ENCODE measurements at places on chromosomes 2 and 18.

GRCh38 chr2:54839461-54840255 lies 116.2 kb downstream of the EML6 start:
- DNase-seq, result no peak

DNA sequence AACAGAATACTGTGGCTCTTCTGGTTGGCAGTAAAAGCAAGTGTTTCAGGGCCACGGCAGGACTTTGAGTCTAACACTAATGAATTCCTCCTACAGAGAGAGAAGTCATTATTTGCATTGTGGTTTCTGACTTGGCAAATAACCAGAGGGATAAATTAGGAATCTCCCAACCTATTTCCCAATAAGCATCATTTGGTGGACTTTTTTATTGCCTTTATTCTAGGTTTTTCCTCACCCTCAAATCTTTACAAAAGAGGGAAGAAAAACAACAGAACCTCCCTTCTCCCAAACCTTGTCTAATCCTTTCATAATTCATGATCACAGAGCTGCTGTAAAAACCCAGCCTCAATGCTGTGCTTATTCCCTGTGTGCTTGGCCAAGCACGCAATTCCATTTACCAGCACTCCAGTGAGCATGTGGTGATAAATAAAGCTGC lies 179.7 kb downstream of the AGPS start:
- no peak for DNase-seq

- DNase-seq, result no peak
Measured at GRCh38 chr2:138620431-138620830, 118.9 kb downstream of the SPOPL start.

GRCh38 chr2:1647417-1648240 lies 96.7 kb downstream of the PXDN start:
- no peak for DNase-seq

DNA sequence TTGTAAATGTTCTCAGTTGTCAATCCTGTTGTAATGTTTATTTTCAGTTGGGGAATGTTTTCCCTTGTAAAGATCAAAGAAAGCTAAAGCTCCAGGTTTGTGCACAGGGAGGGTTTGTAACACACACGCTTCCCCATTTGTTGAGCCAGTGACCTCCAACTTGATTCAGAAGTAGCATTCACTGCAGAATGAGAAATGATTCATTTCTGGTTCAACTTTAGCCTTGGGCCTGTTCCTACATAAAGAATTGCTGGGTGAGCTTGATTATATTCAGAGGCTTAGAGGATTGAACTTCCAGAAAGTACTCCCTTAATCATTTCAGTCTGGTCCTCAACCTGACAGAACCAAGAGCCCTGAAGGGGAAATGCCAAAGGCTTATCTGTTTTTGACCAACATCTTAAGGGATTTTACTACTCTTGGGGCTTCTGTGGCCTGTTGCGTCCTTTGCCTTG lies 70.6 kb upstream of the CAVIN2 start:
- DNase-seq, result no peak

GRCh38 chr2:206556357-206556949 lies 85.8 kb upstream of the FAM237A start:
- DNase-seq, result no peak

DNA sequence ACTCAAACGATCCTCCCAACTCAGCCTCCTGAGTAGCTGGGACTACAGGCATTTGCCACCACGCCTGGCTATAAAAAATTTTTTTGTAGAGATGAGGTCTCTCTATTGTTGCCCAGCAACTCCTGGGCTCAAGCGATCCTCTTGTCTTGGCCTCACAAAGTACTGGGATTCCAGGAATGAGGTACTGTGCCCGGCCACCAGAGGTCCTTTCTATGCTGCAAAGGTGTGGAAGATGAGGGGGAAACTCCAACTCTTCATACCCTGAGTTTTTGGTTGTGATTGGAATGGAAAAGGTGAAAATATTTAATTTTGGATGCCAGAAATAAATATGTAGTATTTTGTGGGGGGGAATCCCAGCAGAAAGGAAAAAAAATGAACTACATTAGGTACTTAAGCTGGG lies 36.0 kb downstream of the MRPL33 start:
- DNase-seq, result no peak

DNA sequence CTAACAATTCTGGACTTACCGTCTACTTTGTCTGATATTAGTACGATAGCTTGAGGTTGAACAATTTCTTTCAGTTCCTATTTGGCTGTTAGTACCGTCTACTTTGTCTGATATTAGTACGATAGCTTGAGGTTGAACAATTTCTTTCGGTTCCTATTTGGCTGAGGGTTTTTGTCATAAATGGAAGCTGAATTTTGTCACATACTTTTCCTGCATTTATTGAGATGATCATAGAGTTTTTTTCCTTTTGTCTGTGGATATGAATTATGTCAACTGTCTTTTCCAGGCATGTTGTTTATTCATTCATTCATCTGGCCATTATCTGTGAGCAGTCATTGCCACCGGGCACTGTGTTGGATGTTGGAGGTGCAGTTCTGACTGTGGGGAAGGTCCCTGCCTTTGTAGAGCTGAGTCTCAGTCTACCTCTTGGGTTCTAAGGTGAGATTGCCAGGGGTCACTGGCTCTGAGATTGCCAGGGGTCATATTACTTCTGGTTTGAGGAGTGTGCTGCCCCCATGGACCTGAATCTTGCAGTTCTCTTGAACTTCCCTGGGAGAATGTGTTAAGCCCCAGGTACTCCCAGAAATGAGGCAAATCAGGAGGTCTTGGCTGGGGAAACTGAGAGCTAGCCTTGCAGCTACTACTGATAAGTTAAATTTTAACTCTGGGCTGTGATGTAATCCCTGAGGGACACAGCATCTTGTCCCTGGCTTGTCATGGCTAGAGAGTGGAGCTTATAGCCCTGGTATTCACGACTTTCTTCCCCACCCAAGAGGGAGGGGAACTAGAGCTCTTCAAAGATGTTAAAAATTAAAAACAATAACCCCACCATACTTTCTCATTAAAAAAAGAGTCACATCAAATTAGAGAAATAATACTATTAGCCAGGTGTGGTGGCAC lies 89.1 kb upstream of the MBOAT2 start:
- no peak for DNase-seq

DNA sequence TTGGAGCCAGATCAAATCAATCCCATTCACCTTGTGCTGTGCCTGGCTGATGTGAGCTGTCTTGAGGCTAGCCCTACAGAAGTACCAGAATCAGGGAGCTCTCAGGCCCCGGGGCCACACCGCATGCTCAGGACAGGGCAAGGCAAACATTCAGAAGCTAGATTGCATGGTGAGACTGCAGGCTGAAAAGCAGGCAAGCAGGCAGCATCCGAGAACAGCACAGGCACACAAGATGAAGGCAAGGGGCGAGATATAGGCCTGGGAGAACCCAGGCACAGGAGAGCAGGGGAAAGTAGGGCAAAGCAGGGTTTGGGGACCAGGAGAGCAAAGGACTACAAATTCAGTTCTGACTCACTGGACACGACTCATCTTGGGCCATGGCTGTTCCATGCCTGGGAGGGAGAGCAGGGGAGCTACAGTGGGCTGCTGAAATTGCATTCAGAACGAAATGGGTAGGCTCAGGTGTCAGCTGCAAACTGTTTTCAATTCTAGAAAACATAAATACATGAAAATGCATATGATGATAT lies 59.6 kb downstream of the GALNT14 start:
- no peak for DNase-seq

DNA sequence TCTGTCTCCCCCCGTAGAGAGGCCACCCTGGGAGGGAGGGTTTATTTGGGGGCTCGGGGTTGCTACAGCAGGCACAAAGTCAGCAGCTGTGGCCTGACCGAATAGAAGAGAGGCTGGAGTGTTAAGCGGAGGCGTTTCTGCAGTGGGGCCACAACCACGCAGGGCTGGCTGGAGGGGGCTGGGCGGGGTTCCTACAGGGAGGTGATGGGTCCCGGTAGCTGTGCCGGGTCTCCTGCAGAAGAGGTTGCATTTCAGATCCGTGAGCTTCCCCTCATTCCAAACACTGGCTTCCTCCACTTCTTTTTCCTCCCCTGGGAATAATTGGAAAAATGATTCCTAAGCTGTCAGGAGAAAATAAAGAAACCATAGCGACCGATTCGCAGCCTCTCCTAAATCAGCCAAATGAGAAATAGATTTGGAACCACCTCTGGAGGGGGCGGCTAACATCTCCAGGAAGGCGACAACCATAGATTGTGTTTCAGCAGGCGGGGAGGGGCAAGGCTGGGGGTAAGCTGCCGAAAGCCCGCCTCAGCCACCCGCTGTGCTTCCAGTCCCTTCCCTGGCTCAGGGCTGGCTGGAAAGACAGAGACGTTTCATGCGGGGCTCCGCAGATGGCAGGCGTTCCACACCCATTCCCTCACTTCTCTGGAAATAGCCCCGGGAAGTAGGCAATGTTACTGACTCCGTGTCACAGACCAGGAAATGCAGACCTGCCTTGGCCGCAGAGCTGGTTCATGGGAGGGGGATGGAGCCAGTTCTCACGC lies 85.6 kb upstream of the TAF1B start:
- no peak for DNase-seq

GRCh38 chr2:178266445-178266844 lies 72.1 kb downstream of the OSBPL6 start:
- DNase-seq, result no peak

GRCh38 chr2:216216951-216217903 lies 108.1 kb downstream of the XRCC5 start:
- DNase-seq, result peak; percentile 20

DNA sequence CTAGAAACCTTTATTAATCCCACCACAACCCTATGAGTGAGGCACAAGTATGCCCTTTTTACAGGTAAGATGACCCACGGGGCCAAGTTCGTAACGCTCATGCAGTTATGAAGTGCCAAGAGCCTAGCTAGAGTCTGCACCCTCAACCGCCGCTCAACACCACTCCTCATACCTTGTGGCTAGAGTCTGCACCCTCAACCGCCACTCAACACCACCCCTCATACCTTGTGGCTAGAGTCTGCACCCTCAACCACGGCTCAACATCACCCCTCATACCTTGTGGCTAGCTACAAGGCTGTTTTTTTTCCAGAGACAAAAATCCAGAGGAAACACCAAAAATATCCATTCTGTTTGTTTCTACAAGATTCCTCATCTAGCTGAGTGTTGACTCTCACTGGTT lies 4.6 kb downstream of the TXNL4A start:
- no peak for DNase-seq

DNA sequence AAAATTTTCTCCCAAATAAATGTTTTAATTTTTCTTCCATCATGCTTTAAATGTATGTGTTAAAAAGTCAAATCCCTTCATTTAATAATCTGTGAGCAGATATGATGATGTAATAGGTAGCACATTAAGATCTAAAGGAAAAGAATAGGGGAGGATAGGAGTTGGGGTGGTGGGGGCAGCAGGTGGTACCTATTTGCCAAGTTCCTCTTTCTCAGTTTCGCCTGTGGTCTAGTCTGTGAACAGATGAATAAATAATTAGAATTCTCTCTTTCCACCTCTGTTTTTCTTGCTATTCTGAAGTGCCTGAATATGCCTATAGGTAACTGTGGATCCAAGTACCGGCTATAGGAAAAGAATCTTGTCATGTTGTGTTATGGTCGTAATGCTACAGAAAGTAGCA lies 152.5 kb downstream of the NRXN1 start:
- no peak for DNase-seq

DNA sequence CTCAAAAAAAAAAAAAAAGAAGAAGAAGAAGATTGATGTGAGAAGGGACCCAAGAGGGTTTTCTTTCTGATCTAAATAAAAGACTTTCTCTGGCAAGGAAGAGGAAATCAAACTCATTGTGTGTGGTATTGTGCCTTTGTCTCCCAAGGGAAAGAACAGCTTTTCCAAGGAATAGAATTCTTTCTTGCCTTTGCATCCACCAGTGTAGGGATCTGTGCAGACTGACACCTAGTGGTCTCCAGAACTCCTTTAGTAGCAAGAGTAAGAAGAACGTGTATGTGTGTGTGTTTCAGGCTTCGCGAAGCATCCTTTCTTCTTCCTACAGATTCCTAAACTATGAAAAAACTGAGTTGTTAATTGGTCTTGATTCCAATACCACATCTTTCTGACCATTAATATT lies 33.5 kb upstream of the CRIM1 start:
- no peak for DNase-seq
